ENCODE measurements at places on chromosomes 4 and X. TPM values are rescaled to one million over a fixed set of nuclear protein-coding genes. Genes with fewer than 3 reads are reported as not detected.

DNA sequence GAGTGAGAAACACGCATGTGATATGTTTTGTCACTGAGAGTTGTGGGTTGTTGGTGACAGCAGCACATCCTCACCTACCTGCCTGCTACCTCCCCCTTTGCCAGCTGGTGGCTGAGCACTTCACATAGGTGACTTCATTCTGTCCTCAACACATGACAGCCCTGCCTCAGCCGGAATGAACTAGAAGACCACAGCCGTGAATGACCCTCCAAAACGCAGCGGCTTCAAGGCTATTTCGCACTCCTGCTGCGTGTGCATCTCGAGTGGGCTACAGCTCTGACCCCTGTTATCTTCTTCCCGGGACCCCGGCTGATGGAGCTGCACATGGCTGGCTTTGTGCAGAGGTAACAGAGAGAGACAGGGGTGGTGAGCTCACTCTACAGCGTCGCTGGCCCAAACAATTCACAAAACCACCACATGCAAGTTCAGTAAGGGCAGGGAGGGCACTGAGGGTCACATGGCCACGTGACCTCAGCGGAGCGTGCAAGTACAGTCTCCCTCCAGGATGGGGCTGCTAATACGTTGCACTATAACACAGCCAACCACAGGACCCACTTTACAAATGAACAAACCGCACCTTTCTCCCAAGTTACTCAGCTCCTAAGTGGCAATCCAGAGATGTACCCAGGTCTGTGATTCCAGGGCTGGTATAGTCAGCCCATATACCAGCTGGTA, 6.3 kb upstream of the PPP2R2C start:
- H3K36me3 ChIP-seq, result no peaks in the 10 kb centered on the region
- no peaks in the 10 kb centered on the region for H3K4me1 ChIP-seq
- H3K4me3 ChIP-seq, result no peak overlapping the region

- H3K4me3 ChIP-seq, result no peak overlapping the region
- H3K36me3 ChIP-seq, result no peaks in the 10 kb centered on the region
- H3K4me1 ChIP-seq, result no peaks in the 10 kb centered on the region
- DNase-seq, result no peak
Measured at GRCh38 chr4:155187989-155188388, 20.4 kb upstream of the NPY2R start.

DNA sequence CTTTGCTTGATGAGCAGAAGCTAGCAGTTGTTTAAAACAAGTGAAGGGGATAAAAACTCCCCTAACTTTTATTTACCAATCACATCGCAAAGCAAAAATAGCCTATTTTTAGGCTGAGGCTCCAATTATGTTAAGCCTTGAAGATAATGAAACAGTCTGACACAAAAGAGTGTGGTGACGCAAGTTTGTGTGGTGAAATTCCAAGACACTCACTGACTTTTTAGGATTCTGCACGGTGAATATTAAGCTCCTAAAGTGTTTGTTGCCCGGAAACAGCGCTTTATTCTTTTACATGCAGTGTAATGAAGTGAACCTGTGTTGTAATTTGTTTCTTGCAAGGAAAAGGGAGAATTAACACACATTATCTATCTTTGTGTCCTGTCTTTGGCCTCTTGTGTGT, 74.8 kb downstream of the POLA1 start:
- H3K4me1 ChIP-seq, result no peaks in the 10 kb centered on the region
- H3K27me3 ChIP-seq, result no peaks in the 10 kb centered on the region
- H3K27ac ChIP-seq, result no peak overlapping the region
- H3K36me3 ChIP-seq, result no peaks in the 10 kb centered on the region
- DNase-seq, result no peak

GRCh38 chrX:148573119-148573518, 72.7 kb downstream of the AFF2 start:
- H3K4me1 ChIP-seq, result no peaks in the 10 kb centered on the region
- H3K36me3 ChIP-seq, result no peaks in the 10 kb centered on the region
- no peak overlapping the region for H3K27ac ChIP-seq
- no peaks in the 10 kb centered on the region for H3K27me3 ChIP-seq
- H3K4me3 ChIP-seq, result no peak overlapping the region
- no peak for DNase-seq

Gene PDE5A
- 39.8 TPM for total RNA-seq

Gene PHEX
- total RNA-seq, result 2.7 TPM

Gene GUCY2F
- 0.18 TPM for total RNA-seq

Gene KIT
- 28.5 TPM for total RNA-seq

Data from lower lobe of right lung (tissue), 2 donors.